ENCODE measurements at places on chromosomes 4 and X.

DNA sequence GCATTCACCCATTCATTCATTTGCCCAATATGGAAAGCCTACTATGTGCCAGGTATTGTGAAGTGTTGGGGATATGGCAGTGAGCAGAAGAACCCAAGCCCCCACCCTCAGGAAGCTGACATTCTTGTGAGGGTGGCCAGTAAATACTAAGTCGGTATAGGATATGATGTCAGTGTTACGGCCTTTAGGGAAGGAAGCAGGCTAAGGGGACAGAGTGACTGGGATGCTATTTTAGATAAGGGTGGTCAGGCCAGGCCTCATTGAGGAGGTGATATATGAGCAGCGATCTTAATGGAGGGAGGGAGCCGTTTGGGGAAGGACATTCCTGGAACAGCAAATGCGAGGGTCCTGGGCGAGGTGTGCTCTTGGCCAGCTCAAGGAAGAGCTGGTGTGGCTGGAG lies 2.0 kb downstream of the ATP6AP1 start:
- no peak for DNase-seq

- DNase-seq, result peak; percentile 20
Measured at GRCh38 chrX:154596290-154596929, 11.5 kb downstream of the CTAG1A start.

DNA sequence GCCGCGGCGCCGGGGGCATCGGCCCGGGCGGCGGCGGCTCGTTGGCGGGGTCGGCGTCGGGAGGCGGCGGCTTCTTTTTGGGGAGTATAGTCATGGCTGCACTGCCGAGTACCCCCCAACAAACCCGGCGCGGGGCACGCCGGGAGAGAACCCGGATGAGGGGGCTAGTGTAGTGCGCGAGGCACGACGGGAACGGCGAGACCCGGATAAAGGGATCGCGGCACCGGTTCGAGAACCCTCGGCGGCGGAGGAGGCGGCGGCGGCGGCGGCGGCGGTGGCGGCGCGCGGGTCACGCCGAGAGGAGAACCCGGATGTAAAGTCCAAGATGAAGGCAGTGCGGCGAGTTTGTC lies at the start of gene OTUD5:
OTUD5 (minus strand) TSS at position 131 of the 350 bp plus-strand sequence; CDS start at position 94, 37 bp downstream.
- DNase-seq, result peak; percentile 70

DNA sequence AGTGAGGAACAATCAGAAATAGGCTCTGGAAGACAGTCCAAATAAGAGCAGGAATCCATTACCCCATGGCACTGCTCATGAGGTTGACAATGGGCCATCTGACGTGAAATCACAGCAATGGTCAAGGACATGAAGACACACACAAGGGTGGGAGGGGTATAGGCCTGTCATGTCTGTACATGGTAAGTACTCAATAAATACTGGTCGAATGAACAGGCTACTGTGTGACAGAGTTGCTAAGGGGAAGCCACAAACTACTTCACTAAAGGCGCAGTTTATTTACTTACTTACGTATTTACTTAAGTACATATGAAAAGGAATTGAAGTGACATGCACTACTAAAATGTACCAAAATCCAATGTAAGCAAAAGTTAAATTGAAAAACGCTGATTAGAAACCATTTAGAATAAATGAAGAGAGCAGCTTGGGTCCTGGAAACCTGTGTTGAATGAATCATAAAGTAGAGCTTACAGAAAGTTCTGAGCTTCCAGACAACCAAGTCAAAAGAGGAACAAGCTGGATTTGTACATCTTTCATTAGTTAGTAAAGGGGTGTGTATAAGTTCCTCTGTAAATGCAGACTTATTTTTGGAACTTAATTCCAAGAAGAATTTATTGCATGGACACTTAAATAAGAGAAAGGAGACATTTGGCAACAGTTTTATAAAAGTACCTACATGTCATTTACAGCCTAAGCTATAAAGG lies 32.7 kb downstream of the ALPK1 start:
- DNase-seq, result no peak

- DNase-seq, result no peak
Measured at GRCh38 chr4:122739174-122739573, 6.7 kb downstream of the BBS12 start.

GRCh38 chr4:5524446-5525299 lies 183.7 kb downstream of the EVC2 start:
- DNase-seq, result peak; percentile 31
